ENCODE measurements at places on chromosomes 11 and 22. TPM values are rescaled to one million over a fixed set of nuclear protein-coding genes. Genes with fewer than 3 reads are reported as not detected.
A peak's percentile ranks its signal among the peaks of the same experiment; 100 is the strongest.

DEUP1 gene
- not detected for total RNA-seq

NLRP14 gene
- total RNA-seq: under 0.01 TPM

MISFA gene
- total RNA-seq: 1.1 TPM

RBMXL2 gene
- not detected for total RNA-seq

NPAS4 gene
- under 0.01 TPM for total RNA-seq

DNA sequence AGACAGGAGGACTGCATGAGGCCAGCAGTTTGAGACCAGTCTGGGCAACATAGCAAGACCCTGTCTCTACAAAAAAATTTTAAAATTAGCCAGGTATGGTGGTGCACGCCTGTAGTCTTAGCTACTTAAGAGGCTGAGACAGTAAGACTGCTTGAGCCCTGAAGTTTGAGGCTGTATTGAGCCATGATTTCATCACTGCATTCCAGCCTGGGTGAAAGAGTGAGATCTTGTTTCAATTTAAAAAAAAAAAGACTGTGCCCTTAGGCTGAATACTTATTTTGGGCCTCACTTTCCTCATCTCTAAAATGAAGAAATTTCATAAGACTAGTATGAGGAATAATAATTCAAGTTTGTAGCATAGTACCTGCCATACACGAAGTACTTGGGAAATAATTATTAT, 6.9 kb downstream of the AQP11 start:
- DNase-seq: peak; percentile 84

DNA sequence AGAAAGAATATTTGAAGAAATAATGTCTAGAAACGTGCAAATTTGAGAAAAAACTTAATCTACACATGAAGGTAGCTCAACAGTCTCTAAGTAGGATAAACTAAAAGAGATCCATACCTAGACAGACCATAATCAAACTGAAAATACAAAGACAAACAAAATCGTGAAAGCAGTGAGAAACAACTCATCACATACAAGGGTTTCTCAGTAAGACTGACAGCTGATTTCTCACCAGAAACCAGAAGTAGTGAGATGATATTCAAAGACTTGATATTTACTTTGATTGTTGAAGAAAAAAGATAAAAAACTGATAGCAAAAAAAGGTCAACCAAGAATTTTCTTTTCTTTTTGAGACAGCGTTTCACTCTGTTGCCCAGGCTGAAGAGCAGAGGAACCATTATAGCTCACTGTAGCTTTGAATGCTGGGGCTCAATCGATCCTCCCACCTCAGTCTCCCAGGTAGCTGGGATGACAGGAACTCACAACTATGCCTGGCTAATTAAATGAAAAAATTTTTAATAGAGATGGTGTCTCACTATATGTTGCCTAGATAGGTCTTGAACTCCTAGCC, 17.4 kb downstream of the NPAT start:
- no peak for DNase-seq

DNA sequence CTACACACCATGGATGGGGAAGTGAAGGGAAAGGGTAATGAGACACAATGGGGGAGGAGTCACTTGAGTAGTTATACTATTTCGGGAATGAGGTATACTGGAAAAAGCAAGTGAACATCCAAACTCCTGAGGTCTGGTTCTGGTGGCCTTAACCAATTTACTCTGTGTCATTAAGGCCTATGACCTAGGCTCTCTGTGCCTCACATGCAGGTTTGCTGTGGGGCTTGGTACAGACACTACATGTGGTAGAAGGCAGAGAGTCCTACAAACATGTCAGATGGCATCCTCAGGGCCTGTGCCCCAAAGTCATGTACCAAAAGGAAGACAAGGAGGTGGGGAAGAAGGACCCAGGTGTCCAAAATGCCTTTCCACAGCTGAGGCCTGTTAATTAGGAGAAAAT, 98.9 kb downstream of the TRIM29 start:
- no peak for DNase-seq

GRCh38 chr22:49449811-49450446, 377.7 kb downstream of the BRD1 start:
- DNase-seq: no peak

- DNase-seq: no peak
Observed at GRCh38 chr22:37165940-37166674, 16.4 kb upstream of the IL2RB start.

DNA sequence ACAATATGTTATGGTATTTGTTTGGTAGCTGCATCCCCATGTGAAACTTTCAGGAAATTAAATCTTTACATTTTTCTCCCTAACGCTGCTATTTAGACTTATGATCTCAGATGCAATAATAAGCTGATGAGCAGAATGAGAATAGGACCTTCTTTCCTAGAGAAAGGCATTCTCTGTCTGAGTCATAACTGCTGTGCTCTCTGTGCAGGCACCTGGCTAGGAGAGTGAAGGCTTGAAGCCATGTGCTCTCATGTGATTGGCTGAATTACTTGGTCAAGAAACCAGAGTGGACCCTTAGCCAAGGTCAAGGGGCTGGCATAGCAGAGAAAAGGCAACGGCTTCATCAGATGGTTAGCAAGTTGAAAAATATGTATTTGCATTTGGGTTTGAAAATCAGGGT, 185.0 kb downstream of the ADAMTS15 start:
- peak; percentile 67 for DNase-seq

DNA sequence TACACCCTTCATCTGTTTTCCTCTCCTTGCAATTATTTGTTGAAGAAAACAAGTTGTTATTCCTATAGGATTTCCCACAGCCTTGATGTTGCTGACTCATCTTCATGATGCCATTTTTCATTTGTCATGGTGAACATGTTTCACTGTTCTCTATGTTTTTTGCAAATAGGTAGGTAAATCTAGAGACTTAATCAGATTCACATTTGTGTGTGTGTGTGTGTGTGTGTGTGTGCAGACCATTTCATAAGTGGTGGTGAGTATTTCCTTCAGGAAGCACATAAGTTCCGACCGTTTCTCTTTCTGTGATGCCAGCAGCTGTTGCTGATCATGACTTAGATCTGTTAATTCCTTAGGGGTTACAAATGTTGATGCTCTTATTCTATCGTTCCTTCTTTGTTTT, 80.3 kb upstream of the IZUMO1R start:
- DNase-seq: peak; percentile 12

DNA sequence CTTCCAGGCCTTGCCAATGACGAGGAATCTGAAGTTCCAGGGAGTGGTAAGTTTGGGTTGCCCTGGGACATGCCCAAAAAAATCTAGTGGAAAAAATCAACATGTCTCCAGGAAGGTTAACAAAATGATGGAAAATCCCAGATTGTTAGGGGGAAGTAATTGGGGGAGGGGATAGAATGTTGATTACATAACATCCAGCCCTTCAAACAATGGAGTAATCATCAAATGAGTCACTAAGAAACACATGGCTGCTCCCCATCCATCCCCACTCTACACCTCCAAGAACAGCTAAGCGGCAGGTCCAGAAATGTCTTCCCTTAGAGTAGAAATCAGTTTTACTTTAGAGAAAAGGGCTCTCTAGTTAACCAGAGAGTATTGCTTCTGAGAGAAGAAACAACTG, 94.9 kb downstream of the ETS1 start:
- DNase-seq: peak; percentile 67

- peak; percentile 96 for DNase-seq
Observed at GRCh38 chr22:35430897-35431322, 31.0 kb downstream of the MCM5 start.

DNA sequence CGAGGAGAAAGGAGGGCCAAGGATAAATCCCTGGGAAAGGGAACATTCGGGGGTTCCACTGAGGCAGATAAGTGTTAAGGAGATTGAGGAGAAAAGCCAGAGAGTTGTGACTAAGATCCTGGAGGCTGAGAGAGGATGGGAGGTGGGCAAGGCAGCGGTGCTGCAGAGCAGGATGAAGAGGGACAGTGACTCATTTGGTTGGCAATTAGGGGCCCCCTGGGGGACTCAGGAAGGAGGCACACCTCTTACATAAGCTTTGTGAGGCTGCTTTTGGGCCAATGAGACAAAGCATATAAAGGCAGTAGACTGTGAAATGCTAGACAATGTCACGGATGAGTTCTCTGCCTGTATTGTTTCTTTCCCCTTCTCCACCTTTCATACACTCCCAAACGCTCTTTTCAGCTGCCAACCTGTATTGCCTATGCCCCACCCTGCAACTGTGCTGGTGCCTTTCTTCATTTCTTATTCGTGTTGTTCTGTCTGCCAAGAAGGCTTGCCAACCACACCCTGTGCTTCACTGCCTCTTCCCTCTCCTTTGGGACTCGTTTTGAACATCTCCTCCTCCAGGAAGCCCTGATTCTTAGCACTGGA, 246.8 kb upstream of the KIRREL3 start:
- no peak for DNase-seq

- DNase-seq: no peak
Observed at GRCh38 chr22:47691152-47691895, 928.9 kb downstream of the TBC1D22A start.

GRCh38 chr11:70040869-70041501, 37.1 kb upstream of the ANO1 start:
- no peak for DNase-seq

DNA sequence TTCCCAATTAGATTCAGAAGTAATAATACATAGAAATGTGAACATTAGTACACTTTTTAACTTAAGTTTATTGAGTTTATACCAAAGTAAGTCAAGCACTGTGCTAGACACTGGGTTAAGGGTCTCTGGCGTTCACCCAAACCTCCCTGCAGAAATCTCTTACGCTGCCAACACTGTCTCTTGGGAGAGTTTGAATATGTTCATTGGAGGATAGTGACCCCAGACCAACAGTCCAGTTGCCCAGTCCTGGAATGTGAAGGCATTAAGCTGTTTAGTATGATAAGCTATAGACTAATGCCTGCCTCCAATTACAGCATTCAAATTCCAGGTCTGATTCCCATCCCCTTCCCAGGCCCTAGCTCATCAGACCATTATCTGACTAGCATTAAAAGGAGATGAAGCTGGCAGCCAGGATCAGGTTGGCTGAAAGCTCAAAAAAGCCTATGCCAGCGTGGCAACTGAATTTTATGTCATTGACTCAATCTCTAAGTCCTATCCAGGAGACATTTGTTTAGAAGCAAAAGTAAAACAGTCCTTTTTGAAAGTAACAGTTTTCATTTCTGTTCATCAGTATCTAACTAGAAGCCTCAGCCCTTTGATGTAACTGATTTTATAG, 77.8 kb downstream of the SFI1 start:
- no peak for DNase-seq
